WTC11 (cell line): ENCODE measurements at places on chromosomes 12 and 14. TPM values are rescaled to one million over a fixed set of nuclear protein-coding genes. Genes with fewer than 3 reads are reported as not detected.

GRCh38 chr14:56812364-56813141 is 2.3 kb upstream of the OTX2 start:
- DNase-seq, result no peak

- DNase-seq, result no peak
These were observed 59.0 kb upstream of the ARID2 start for GRCh38 chr12:45670346-45671065.

DNA sequence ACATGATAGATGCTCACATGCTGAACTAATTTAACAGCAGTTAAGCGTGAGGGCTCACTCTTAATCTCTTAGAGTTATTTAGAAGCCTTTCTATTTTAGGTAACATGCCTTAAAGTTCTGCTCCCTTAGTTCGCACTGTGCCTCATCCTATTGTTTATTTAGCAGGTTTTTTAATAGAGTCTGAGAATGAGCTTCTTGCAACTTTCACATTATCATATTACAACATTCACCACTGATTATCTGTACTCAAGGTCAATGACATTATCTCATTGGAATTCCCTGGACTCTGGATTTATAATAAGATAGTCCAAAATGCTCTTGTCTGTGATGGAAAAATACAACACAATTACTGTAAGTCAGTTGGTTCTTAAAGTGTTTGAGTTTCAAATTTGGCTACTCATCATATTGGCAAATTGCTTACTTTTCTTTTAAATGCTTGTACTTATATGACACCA is 183.6 kb upstream of the SLC38A2 start:
- DNase-seq, result no peak

DNA sequence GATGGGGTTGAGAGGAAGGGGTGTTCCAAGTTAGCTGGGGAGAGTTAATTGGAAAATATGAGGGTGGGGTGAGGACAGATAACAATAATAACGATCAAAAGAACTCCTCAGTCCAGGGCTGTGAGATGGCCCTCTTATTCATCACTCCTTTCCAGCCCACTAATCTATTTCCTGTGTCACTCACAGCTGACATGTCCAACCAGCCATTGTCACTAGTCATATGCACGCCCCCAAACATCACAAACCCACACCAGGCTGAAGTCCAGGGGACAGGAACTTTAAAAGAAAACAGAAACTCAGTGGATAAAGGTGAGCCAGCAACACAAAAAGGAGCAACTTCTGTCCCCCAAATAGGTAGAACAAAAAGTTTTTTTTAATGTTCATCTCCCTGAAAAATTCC is 911 bp downstream of the CALCOCO1 start:
- DNase-seq, result no peak

GRCh38 chr12:46282829-46283228 is 14.0 kb upstream of the SLC38A1 start:
- no peak for DNase-seq

The RIPK3 gene
- total RNA-seq, result 0.37 to 1.2 TPM (median 0.83 TPM) in 3 replicates

The OR6C6 gene
- total RNA-seq, result not detected in 3 replicates

- DNase-seq, result no peak
These were observed 31.7 kb downstream of the UNC79 start for GRCh38 chr14:93462479-93462878.

- no peak for DNase-seq
These were observed 119.9 kb upstream of the OVCH1 start for GRCh38 chr12:29617407-29617803.

DNA sequence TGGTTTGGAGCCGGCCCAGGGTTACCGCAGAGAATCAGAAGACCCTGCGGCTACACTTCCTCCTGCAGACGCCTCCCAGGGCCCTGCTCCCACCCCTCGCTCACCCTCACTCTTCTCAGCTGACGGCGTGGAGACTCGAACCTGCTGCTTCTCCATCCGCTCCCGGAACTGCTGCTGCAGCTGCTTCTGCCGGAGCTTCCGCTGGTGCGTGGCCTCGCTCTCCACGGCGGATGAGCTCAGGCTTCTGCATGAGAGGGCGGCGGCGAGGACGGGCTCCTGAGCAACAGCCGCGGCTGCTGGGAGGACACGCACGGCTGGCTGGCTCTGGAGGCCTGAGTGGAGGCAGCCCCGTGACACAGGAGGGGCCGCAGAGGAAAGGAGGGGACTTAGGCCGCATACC is 33.3 kb downstream of the RAD52 start:
- no peak for DNase-seq
